ENCODE measurements at places on chromosomes 12 and 14.

GRCh38 chr14:66596241-66596985, 88.5 kb downstream of the GPHN start:
- no peak for DNase-seq

GRCh38 chr14:106207316-106207715, 680.9 kb downstream of the TMEM121 start:
- DNase-seq, result no peak

GRCh38 chr12:42483521-42483790, 106.1 kb downstream of the PRICKLE1 start:
- DNase-seq, result no peak

DNA sequence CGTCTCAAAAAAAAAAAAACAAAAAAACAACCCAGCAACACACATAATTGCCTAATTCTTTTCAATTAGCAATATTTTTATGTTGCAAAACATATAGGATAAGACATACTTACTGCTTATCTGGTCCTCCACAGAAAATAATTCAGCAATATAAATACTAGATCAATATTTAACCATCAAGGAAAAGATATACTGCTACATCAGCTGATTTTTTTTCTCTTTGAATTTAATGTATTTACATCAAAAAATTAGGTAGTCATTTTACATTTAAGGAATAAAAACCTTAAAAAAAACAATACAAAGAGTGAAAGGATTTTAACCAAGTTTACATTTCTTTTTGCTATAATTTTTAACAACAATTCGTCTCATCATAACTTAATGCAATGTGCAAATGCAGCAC, 28.1 kb downstream of the SPTSSA start:
- no peak for DNase-seq

- DNase-seq, result no peak
These were observed 5.6 kb downstream of the ARF6 start for GRCh38 chr14:49898485-49898884.

GRCh38 chr14:60515511-60516289, 6.8 kb downstream of the SIX6 start:
- no peak for DNase-seq

Measured in OCI-LY7 (cell line).